ENCODE measurements at places on chromosomes 4 and X.

DNA sequence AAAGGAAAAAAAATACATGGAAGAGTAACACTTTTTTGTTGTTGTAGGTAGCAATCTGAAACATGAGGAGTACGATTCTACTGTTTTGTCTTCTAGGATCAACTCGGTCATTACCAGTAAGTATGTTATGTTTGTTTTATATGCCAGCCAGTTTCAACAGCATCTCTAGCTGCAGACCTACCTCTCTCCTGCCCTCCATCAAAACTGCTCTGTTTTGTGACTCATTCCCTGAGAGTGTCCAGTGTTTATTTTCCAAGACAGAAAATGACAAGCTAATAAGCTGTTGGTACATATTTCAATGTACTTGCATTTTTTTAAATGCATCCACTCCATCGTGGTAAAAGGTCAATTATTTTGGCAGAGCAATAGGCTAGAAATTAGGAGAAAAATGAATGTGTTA, 347 bp downstream of the AMTN start:
- DNase-seq: no peak

- DNase-seq: no peak
Measured at GRCh38 chr4:186726426-186727168, 2.9 kb upstream of the FAT1 start.

GRCh38 chrX:70196961-70197720, 19.9 kb downstream of the DGAT2L6 start:
- no peak for DNase-seq

DNA sequence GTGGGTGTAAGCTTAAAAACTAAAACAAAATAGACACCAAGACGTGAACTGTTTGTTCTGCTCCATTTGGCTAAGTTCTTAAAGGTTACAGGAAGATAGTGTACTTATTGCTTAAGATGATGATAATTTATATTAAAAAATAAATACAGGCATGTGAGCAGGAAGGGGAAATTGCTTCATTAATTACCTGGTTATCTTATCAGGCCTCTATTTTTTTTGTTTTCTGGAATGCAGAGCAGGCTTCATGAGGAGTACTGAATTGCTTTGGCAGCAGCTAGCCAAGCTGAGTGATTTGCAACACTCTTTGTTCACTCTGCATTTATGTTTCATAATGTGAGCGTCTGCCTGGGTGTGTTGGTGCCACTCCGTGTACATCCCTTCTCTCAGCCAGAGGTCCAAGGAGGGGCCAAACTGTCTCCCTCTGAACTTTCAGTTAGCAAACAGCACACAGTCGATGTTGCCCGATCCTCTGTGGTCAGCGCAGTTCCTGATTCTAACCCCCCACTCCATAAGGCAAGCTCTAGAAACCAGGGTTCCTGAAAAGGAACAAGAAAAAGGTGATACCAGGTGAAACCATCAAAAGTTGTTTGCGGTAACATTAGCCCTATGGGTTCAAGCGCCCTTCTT, 348.2 kb downstream of the SPRY1 start:
- DNase-seq: no peak

GRCh38 chrX:124348885-124349453, 2.6 kb downstream of the SH2D1A start:
- DNase-seq: no peak

- DNase-seq: no peak
Measured at GRCh38 chrX:16222151-16222550, 54.9 kb downstream of the MAGEB17 start.

- DNase-seq: no peak
Measured at GRCh38 chr4:7516096-7516772, 81.5 kb upstream of the PSAPL1 start.

- no peak for DNase-seq
Measured at GRCh38 chr4:92304121-92304520, 355 bp downstream of the GRID2 start.

GRCh38 chr4:182695009-182695408, 222.2 kb downstream of the DCTD start:
- no peak for DNase-seq

- no peak for DNase-seq
Measured at GRCh38 chrX:151852294-151852693, 60.4 kb upstream of the MAGEA4 start.

GRCh38 chr4:7341491-7342222, 93.1 kb downstream of the PSAPL1 start:
- no peak for DNase-seq

DNA sequence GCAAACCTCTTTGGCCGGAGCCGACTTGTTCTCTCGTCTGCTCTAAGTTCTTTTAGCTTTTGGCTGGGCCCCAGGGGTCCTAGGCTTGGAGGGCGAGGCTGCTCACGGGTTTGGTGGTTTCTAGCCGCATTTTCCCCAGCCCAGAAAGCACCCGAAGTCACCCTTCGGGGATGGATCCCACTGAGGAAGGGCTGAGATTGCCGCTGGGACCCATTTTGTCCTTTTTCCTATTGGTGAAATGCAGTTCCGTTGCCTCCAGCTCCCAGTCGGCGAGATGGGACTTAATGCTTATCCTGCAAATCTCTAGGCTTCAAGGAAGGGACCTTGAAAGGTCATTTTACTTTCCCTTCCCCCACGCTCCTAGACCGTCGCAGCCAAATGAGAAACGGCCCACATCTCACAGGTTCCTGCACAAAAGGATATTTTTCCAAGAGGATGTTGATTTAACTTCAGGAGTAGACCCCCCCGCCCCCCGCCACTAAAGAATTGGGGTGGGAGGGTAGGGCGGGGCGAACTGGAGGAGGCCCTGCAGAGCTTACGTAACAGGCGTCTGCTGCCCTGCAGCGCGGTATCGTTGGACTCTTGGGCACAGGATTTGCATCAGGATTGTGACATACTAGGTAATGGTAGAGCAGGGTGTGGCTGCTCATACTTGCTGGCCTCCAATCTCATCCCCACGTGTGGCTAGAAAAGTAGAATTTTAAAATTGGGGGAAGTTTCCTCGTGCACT, 564 bp downstream of the PGK1 start:
- DNase-seq: no peak

DNA sequence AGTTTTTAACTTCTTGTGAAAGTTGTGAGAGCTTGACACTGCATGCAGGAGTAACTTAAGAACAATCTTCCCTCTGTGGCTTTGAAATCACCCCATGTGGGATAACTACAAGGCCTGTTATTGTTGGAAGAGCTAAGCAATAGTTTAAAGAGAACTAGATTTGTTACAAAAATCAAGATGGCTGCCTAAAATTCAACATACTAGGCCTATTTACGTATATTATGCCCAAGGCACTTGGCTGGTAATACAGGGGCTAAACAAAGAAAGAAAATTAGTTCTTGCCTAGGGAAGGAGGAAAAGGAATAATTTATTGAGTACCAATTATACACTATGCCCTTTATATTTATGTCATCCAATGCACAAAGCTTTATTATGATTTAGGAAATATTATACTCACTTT, 36.1 kb downstream of the DMD start:
- no peak for DNase-seq

GRCh38 chrX:41108463-41109205, 23.4 kb downstream of the USP9X start:
- no peak for DNase-seq

GRCh38 chr4:133839326-133839725, 362.3 kb downstream of the PABPC4L start:
- DNase-seq: no peak

DNA sequence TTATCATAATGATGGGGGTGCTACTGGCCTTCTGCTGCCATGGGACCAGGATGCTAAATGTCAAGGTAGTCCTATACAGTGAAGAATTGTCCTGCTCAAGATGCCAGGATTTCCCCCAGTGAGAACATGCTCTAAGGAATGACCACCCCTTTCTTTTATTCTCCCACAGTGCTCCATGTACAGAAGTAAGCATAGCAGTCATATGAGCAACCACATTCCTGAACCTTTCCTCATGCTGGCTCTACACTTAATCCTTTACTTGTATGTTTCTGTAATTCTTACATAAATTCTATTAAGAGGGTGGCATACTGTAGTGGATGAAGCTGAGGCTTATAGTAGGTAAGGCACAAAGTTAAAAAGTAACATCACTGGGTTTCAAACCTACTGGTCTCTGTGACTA, 20.2 kb downstream of the CYP2U1 start:
- no peak for DNase-seq

DNA sequence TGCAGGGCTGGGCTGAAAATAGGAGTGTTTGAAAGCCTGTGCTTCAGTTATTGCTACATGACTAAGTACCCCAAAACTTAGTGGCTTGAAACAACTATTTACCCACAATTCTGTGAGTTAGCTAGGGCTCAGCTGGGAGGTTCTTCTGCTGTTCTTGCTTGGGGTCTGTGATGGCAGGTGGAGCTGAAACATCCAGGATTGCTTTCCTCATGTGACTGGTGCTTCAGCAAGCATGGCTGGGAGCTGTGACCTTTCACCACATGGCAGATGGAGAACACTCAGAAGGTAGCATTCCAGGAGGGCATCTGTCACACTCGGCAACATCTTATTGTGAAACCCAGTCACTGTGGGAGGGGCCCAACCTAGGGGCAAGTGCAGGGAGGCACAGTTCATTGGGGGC, 57.0 kb upstream of the TBC1D14 start:
- no peak for DNase-seq

GRCh38 chrX:114675365-114675764, 91.5 kb downstream of the HTR2C start:
- no peak for DNase-seq

Data from cerebellar nuclear complex (tissue), 1 donor.